ENCODE measurements at places on chromosomes 2 and 18. TPM values are rescaled to one million over a fixed set of nuclear protein-coding genes. Genes with fewer than 3 reads are reported as not detected.
A peak's percentile ranks its signal among the peaks of the same experiment; 100 is the strongest.

DNA sequence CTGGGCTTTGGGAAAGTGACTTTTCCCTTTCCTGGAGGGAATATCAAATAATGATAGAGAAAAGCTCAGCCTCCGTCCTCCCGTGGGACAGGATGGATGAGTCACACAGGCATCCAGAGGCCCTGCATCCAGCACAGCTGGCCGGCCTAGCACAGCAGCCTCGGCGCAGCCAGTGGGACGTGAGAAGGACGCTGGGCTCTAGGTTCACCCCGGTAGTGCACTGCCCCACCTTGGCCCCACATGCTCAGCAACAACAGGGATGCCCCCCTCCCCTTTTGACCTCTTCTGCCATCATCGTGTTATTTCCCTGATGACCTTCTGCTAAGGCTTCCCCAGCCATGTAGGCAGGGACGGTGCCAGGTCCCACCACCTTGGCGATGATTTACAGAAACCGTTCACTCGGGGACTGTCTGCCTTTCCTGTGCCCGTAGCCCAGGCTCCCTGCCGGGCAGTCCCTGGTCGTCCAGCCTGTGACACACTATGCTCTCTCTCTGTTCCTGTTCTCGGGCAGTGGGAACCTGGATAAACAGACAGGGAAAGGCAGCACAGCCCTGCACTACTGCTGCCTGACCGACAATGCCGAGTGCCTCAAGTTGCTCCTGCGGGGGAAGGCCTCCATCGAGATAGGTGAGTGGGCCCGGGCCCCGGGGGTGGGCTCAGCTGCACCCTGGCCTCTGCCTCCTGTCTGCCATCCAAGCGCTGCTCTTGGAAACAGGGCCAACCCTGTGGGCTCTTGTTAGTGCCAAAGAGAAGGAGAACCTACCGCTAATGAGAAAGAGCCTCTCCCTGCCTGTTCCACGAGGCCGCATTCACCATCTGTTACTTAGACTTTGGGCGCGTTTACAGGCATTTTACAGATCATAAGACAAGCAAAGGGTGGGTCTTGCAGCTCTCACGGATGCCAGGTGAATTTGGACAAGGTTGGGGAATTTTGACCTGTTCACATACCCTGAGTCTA, 44.6 kb downstream of the ITGB1BP1 start:
- no peak overlapping the region for H3K27ac ChIP-seq
- H3K4me1 ChIP-seq = no peaks in the 10 kb centered on the region
- H3K27me3 ChIP-seq = no peaks in the 10 kb centered on the region
- DNase-seq = no peak
- H3K36me3 ChIP-seq = no peaks in the 10 kb centered on the region

- H3K27ac ChIP-seq = no peak overlapping the region
- H3K4me3 ChIP-seq = no peak overlapping the region
- no peak for DNase-seq
- H3K27me3 ChIP-seq = peaks cover 2% of the 10 kb centered on the region
These were observed 28.6 kb upstream of the FHL2 start for GRCh38 chr2:105427485-105427884.

DNA sequence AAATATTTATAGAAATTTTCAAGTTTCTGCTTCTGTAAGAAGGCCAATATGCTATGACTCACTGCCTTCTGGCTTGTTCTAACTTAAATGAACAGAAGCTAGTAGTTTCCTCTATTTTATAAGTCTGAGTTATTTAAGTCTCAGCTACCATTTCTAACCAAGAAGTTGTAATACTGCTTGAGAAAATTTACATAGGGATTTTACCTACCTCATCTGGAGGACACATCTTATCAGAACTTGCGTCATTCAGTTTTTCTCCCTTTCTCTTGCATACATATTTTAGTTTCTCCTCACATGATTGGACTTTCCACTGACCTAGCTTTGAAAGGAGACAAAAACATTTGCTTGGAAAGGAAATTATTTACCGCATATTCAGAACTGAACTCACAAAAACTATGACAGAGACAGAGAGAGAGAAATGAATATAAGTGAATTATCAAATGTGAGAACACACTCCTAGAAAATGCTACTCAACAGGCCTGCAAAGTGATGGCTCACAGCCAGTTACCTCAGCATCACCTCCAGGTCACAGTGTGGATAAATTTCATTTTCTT, 81.1 kb upstream of the CD302 start:
- DNase-seq = peak; percentile 77
- peaks cover 17% of the 10 kb centered on the region for H3K4me1 ChIP-seq
- peaks cover 19% of the 10 kb centered on the region for H3K36me3 ChIP-seq
- no peak overlapping the region for H3K4me3 ChIP-seq

DNA sequence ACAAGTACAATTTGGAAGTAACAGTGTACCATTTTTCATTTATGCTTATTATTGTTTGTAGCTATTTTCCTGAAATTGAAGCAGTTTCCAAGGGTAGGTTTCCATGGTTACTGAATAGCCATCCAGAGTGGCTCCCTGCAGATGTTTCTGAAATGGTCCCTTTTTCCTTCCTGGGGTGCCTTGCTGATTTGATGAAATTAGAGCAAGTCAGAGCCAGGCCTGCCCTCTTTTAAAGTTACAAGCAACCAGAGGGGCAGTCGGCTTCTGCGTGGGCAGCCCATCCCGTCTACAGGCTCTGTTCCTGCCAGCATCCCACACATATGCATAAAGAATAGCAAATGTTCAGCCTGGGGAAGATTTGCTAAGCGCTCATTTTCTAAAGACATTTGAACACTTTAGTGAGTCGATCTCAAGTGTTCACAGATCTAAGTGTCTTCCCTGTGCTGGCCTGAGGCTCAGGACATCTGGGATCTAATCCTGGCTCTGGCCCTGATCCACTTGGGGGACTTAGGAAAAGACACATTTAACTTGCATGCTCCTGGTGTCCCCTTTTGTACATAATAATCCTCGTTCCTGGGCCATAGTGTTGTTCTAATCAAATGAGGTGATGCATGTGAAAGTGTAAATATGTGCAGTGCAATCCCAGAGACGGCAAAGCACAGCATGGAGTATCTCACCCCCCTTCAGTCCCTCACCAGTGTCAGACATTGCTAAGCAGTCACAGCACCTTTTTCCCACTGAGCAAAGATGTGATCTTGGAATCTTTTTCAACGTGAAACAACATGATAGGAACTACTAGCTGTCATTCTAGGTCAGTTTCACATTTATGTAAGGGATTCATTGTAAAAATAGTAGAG, 92.2 kb downstream of the STPG4 start:
- DNase-seq = no peak
- peaks cover 14% of the 10 kb centered on the region for H3K36me3 ChIP-seq
- no peaks in the 10 kb centered on the region for H3K4me1 ChIP-seq
- no peaks in the 10 kb centered on the region for H3K27me3 ChIP-seq
- H3K4me3 ChIP-seq = no peak overlapping the region

DNA sequence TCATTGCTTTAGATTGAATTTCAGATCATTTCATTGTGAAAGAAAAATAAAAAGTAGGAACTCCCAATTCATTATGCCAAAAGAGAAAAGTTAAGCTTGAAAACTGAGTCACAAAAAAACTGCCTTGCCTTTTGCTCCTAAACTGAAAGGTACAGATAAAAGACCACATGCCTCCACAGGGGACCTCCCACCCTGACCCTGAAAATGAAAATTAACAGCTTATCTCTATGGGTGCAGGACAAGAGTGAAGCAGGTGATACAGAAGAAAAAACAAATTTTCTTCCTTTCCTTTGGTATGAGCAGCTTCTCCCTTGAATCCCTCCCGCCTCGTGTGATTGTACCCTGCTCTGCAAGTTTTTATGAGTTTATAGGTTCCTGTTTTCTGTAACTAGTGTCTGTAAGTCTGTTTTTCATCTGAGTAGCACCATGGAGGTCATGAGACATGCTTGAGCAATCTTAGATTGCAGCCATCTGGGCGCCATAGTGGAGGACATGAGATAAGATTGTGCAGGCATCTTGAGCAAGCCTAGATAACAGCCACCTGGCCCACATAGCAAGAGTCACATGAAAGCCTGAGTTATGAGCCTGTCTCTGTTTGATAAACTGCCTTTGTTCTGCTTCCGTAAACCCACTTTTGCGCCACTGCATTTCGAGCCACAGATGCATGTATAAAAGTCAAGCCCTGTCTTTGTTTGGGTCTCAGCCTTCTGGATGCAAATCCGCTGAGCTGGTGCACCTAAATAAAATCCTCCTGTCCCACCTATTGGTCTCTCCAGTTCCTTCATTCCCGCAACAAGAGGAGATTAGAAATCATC, 56.2 kb upstream of the DYNC1I2 start:
- H3K4me1 ChIP-seq = no peaks in the 10 kb centered on the region
- H3K4me3 ChIP-seq = no peak overlapping the region
- no peaks in the 10 kb centered on the region for H3K36me3 ChIP-seq
- no peak overlapping the region for H3K27ac ChIP-seq

Gene PER2
- total RNA-seq = 15.1 TPM

DNA sequence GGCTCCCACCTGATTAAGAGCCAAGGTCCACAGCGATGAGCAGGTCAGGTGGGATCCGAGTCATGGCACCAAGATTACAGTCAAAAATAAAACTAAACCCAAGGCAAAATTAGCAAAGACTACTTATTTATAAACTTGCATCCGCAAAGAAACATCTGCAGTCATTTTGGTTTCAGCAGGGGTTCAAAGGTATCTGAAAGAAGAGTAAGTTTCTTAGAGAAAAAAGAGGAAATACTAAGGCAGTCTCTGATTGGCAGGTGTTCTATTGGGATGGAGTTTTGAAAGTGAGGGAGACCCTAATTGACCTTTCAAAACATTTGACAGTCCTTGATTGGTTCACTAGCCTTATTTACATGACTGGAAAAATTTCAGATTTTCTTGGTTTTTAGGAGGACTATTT, 11.0 kb upstream of the PLB1 start:
- H3K36me3 ChIP-seq = no peaks in the 10 kb centered on the region
- H3K4me3 ChIP-seq = no peak overlapping the region
- H3K4me1 ChIP-seq = peaks cover 6% of the 10 kb centered on the region
- H3K27ac ChIP-seq = no peak overlapping the region

Gene TMEM200C
- total RNA-seq = not detected

Gene POTEJ
- total RNA-seq = not detected

Gene LIMS3
- total RNA-seq = 0.69 TPM

DNA sequence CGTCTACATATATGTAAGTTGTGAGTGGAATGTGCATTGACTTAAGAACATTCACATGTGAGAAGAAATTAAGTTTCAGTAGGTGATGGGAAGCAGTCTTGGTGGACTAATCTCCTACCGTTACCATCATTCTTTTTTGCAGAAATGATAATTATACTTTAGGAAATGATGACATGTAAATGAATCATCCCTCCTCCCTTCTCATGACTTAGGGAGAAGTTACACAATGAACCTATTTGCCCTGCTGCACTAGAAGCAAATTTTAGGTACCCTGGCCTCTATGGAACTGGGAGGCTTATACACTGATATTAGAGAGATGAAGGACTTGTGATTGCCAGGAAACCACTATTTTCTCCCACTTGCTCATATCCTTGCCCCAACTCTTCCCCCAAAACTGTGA, 214.2 kb downstream of the CALCRL start:
- no peaks in the 10 kb centered on the region for H3K27me3 ChIP-seq
- no peak overlapping the region for H3K27ac ChIP-seq
- no peaks in the 10 kb centered on the region for H3K4me1 ChIP-seq
- no peak for DNase-seq
- H3K36me3 ChIP-seq = no peaks in the 10 kb centered on the region

Gene SERPINB7
- not detected for total RNA-seq

Gene NLRC4
- 0.40 TPM for total RNA-seq

- H3K4me3 ChIP-seq = no peak overlapping the region
- DNase-seq = no peak
- H3K36me3 ChIP-seq = no peaks in the 10 kb centered on the region
- no peak overlapping the region for H3K27ac ChIP-seq
- H3K27me3 ChIP-seq = no peaks in the 10 kb centered on the region
These were observed 113.7 kb upstream of the MAP4K3 start for GRCh38 chr2:39550701-39551285.

Gene CFAP221
- not detected for total RNA-seq

- DNase-seq = no peak
- no peak overlapping the region for H3K4me3 ChIP-seq
- no peaks in the 10 kb centered on the region for H3K4me1 ChIP-seq
- no peak overlapping the region for H3K27ac ChIP-seq
These were observed 45.7 kb downstream of the ARL5A start for GRCh38 chr2:151782378-151783132.

GRCh38 chr2:23312996-23313606, 71.9 kb upstream of the KLHL29 start:
- no peak overlapping the region for H3K27ac ChIP-seq
- H3K4me3 ChIP-seq = no peak overlapping the region
- DNase-seq = peak; percentile 5
- no peaks in the 10 kb centered on the region for H3K36me3 ChIP-seq
- no peaks in the 10 kb centered on the region for H3K4me1 ChIP-seq
- no peaks in the 10 kb centered on the region for H3K27me3 ChIP-seq

All from GM12878 (cell line).